Activated CD8-positive, alpha-beta T cell treated with anti-CD3 and anti-CD28 coated beads for 36 hours (primary cell): ENCODE measurements at places on chromosomes 16 and 17. TPM values are rescaled to one million over a fixed set of nuclear protein-coding genes. Genes with fewer than 3 reads are reported as not detected.

The ARHGDIG gene
- total RNA-seq: not detected

The RTN4RL1 gene
- total RNA-seq: 0.27 TPM

The CACNA1G gene
- total RNA-seq: 0.13 TPM

DNA sequence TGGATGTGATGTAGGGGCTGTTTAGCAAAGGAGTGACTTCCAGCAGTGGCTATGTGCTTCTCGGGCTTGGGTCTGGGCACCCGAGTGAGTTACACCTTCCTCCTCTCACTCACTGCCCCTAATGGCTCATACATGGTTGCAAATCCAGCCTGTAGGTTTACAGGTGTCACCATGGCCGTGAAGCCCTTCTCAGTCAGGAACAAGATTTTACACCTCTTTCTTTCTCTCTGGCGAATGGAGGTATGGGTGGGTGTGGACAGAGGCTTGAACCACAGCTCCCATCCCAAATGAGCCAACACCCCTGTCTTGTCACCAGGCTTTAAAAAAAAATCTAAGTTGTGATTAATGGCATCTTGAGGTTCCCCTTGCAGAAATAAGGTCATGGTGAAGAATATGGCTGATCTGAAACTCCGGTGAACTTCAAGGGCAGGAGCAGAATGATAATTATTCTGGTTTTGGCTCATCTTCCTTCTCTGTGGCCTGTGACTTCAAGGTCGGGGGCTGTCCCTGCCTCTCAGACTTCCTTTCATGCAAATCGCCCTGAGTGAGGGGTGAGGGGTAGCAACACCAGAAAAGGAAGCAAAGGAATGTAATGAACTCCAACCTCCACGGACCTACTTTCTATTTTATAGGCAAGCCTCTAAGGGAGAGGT lies 331.2 kb downstream of the MAF start:
- DNase-seq: peak; percentile 87

The UTS2R gene
- not detected for total RNA-seq

- no peak for DNase-seq
Measured at GRCh38 chr17:61813211-61813610, 50.1 kb downstream of the BRIP1 start.

The CDH11 gene
- total RNA-seq: not detected
